ENCODE measurements at places on chromosomes 6 and 20.

DNA sequence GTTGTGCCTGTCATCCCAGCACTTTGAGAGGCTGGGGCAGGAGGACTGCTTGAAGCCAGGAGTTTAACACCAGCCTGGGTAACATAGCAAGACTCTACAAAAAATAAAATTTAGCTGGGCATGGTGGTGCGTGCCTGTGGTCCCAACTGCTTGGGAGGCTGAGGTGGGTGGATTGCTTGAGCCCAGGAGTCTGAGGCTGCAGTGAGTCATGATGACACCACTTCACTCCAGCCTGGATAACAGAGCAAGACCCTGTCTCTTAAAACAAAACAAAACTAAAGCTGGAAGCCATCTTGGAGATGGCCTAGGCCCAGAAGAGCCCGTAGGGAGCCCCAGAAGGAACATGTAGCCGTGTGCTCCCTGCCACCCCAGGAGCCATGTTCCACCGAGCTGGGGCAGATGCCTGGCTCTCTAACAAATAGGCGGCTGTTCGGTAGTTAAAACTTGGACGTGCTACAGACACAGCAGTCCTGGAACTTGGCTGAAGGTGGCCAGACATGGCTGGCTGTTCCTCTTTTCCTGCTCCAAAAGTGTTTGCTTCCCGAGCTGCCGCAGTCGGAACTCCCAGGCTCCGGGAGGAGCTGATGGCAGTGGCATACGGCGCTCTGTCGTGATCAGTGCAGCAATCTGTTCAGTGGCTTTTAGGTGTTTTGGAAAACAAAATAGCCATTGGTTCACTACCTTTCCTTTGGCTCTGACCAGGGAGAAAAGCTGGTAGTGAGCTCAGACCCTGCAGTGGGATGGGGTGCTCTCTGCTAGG is 37.0 kb downstream of the DYNLT1 start:
- DNase-seq = no peak

- no peak for DNase-seq
Measured at GRCh38 chr6:137352859-137353258, 133.7 kb upstream of the IFNGR1 start.

DNA sequence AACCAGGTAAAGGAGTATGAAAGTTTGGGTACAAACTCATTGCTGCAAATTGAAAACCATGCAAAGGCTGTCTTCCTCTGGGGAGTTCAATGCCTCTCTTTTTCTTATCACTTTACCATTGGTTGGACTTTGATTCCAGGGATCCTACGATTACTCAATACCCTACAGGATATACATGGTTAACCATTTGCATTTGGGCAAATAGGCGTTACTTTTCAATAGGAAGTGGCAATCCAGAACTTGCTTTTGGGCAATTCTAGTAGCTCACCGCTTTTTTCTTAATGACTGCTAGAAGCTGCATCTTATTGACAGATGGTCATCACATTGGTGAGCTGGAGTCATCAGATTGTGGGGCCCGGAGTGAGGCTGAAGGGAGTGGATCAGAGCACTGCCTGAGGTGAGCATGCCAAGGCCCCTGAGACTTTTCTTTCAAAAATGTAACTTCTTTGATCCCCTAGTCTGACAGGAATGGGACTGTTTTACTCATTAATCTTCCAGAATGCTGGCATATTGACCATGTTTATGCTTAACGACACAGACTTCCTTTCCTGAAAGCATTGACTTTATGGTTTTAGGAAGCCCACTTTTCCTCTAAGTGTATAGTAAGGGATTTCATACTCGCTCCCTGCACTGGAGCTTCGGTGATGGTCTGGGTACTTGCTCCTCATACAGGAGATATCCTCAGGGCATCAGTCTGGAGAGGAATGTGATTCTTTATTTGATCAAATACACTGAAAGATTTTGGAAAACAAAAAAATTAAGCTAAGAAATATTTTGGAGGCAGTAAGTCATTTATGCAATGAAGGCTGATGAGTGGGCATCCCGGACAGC is at the start of gene CCR6:
TSS of gene CCR6 (plus strand) at position 270 of the 831 bp plus-strand sequence. CDS start 13,039 bp downstream, outside the sequence.
- DNase-seq = no peak

GRCh38 chr6:31920811-31921210 is 6.7 kb upstream of the C2 start:
- DNase-seq = no peak

DNA sequence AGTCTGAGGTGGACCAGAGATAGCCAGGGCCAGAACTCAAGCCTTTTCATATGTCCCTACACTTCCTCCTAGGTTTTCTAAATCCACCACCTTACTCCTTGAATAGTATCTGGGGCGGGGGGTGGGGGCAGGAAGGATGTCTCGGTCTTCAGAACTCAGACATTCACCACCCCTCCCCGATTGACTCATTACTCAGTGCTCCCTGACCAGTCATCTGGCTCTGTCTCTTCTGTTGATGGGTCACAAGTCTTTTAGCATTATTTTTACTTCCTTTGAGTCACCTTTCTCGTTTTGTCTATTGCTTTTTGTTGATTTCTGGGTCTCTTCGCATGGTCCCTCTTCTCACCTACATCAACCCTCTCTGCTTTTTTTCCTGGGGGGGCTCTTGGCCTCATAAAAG is 23.3 kb downstream of the NOX3 start:
- DNase-seq = no peak

DNA sequence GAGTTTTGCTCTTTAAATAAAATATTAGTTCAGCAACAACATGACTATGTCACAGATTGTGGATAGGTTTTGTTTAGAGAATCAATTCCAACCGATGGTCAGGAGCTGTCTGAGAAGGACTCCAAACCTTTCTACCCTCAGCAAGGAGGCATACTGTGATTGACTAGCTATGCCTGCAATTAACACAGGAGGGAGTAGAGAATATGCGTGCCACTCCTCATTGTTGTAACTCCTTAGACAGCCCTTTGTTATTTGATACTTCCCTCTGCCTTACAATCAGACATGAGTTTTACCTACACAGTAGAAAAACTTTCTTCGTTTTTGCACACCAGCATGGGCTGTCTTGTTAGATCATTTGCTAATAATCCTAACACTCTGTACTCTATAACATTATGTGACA is 796.5 kb downstream of the PRIM2 start:
- DNase-seq = no peak

DNA sequence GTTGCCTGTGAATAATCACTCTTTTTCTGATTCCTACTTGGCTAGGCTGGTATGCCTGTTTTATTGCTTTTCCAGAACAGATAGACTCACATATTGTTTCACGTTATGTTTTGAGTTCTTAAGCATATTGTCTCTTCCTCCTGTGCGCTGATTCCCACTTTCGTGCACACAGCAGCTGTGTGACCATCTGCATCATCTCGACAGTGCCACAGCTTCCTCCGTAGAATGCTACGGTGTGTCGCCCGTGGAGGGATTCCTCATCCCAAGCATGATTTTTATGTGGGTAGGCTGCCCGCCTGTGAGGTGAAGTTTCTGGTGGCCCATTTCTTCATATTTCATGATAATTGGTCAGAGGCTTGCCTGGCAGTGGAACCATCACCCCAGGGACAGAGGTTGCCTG is 31.8 kb downstream of the PLCB4 start:
- DNase-seq = no peak

- no peak for DNase-seq
Measured at GRCh38 chr6:125668071-125668470, 81.4 kb upstream of the HEY2 start.

- no peak for DNase-seq
Measured at GRCh38 chr6:43604174-43604573, 24.9 kb downstream of the GTPBP2 start.

GRCh38 chr6:161301338-161301737 is 27.5 kb upstream of the AGPAT4 start:
- DNase-seq = peak; percentile 54

DNA sequence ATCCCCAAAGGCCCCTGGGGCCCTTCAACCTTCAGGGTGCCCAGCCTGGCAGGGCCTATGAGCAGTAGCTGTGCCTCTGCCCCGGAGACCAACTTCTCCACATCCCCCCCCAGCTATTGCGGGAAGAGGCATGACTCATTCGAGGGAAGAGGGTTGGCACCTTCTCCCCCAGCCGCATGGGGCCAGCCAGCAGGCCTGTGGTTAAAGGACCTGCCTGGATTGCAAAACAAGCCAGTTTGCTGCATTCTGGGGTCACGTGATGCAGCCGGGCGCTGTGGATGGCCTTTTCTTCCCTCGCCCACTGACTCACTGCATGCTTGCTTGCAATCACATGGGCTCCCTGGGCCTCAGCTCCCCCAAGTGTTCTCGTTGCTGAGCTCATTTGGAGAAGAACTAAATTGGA is 182.5 kb downstream of the MAFB start:
- peak; percentile 96 for DNase-seq

DNA sequence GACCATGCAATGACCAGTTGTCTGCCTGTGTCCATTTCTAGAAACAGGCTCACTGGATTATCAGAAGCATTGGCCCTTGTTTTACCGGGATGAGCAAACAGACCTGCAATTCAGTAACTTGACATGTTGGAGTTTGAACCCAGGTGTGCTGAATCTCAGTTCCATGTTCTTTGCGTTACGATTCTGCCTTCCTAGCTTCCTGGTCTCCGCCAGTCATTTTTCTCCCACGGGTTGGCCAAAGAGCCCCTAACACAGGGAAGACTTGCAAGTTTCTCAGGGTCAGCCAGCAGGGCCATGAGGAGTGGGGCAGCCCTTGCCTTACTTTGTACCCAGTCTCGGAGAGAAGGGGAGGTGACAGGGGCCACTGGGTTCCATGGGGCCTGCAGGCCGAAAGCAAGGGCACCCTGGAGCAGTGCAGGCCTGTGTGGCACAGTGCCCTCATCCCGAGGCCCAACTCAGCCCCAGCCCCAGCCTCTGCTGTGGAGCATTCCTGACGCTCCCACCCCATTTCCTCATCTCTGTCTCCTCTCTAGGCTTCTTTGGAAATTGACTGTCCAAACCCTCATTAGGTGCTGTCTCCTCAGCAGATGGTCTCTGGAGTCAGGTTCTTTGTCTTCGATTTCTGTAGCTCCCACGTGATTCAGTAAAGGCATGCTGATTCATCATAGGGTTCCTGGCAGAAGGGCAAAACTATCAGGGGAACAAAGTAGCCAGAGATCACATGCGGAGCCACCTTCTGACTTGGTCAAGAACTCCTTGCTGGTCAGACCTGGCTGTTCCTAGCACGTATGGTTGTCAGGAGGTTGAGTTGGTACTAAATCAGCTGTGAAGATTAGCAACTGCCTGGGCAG is 23.6 kb downstream of the CDS2 start:
- no peak for DNase-seq

DNA sequence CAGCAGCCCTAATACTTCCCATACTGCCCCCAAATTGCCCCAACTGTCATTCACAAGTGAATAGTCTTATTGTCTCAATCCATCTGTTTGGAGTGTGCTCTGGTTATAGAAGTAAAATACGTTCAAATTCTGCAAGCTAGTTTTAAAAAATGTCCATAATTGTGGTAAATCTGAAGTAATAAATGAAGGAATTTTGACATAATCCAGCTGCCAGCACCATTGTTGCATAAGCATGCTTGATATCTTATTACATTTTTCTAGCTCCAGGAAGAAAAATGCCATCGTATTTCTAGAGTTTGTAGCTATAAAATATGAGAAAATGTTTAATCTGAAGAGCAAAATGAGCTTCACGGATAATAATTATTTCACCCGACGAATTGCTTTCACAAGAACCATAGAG is 664.7 kb downstream of the RFPL4B start:
- DNase-seq = no peak

GRCh38 chr6:20211941-20212391 is 303 bp downstream of the MBOAT1 start:
- no peak for DNase-seq

DNA sequence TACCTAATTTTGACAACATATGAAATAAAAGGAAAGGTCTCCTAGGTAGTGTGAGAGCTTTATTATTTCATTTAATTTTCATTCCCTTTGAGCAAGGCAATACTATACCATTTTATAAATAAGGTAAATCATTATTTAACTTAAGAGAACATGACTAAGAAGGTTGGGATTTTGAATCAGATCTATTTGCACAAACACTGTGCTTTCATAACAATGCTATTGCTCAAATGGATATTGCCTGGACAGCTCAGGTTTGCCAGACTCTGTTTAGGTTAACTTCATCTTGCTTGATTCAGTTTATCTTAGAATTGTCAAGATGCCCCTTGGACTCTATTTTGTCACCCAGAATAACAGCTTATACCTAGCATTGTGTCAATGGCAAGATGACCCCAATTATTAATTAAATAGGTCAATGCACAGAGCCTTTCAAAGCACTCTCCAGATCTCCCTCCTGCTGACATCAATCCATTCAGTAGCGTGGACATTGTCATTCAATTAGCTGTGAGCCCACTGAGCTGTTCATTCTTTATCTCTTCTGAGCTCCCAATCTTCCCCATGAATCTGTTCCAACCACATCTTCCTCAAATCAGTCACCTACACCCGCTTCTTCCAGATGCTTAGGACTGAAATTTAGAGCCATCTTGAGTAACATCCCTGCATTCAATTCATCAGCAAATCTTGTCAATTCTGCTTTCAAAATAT is 42.1 kb upstream of the TMEM30A start:
- DNase-seq = no peak

DNA sequence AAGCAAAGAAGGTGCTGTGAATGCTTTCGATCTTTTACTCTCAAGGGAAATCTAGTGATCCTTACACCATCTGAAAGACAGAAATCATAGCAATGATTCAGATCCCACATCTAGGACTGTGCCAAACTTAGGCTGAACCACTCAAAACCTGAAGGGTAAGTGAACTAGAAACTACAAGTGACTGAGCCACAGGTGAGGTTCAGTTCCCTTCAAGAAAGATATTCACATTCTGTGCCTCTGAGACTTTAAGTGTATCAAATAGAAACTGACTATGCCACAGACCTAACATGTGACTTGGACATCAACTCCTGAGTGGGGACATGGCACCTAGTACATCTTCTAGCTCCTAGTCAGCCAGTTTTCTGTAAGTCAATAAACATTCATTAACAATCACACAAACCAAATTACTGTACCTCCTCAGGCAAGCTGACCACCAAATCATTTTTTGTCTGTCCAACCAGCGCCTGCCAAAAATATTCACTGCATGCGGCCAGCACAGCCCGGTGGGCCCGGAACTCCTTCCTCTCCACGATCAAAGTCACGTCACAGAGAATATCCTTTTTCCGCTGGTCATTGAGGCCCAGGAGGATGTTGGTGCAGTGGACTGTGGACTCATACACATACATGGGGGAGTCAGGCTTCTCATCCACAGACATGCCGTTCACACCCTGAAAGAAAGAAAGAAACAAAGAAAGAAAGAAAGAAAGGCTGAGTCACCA is 114.1 kb downstream of the GJA10 start:
- DNase-seq = no peak

DNA sequence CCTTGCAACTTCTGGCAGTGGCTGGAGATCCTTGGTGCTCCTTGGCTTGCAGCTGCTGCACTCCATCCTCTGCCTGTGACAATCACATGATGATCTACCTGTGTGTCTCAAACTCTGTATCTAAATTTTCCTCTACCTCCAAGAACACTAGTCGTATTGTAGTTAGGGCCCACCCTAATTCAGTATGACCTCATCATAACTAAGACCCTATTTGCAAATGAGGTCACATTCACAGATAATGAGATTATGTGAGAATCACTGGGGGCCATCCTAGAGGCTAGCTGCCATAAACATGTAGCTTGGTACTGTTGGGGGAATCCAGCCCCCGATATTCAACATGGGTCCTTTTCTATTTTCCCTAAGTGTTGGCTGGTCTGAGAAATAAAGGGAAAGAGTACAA is 183.0 kb upstream of the SMLR1 start:
- DNase-seq = no peak

All from GM04503 (cell line).